ENCODE measurements at places on chromosomes 4 and X.

DNA sequence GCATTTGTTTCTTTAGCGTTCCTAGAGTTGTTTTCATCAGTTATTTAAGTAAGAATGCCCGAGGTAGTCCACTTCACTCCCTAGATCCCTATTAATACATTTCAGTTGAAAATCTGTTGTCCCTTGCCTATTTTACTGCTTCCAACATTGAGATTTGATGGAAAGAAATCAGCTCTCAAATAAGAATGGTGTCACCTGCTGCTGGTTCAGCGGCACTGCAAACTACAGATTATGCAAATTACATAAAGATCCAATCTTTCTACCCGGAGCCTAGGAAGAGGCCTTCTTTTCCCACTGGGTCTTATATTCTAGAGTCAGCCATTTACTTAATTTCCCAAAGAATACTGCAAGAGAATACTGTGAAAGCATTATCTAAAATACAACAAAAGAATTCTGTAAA is 597.6 kb upstream of the MAGEB2 start:
- DNase-seq: no peak

GRCh38 chrX:153551135-153551534 is 33.7 kb downstream of the ATP2B3 start:
- DNase-seq: no peak

DNA sequence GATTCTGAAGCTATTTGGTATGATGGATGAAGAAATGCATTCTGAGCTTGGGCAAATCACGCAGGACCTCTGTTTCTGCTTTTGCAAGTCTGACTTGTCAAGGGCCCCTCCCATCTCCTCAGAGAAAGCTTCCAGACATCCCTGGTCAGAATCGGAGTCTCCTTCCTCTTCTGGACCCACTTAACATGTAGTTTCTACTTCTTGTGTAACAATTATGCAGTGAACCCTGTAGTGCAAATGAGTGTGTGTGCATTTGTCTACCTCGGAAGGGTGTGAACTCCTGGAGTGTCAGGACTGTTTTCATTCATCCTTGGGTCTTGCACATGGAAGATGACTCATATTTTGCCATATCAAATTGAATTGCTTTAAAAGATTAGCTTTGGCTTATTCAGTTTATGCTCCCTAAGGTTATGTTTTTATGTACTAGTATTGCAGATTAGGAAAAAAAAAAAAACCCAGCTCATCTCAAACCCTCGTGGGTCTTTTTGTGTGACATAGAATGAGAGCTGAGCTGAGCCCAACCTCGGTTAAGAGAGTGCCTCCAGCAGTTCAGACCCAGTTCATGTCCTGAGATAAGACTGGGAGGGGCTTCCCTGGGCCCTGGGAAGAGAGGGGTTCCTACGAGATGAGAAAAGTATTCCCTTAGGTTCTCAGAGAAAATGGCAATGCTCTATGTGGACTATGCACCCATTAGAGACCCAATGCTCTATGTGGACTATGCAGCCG is 61.1 kb upstream of the RPL34 start:
- no peak for DNase-seq

GRCh38 chr4:75598390-75598789 is 31.9 kb downstream of the CDKL2 start:
- no peak for DNase-seq

GRCh38 chr4:105166066-105166465 is 19.4 kb downstream of the TET2 start:
- no peak for DNase-seq

GRCh38 chr4:38672074-38672396 is 8.0 kb downstream of the KLF3 start:
- no peak for DNase-seq

GRCh38 chr4:3518941-3519340 is 13.3 kb downstream of the LRPAP1 start:
- DNase-seq: no peak

- no peak for DNase-seq
Measured at GRCh38 chrX:68947882-68948605, 119.2 kb downstream of the EFNB1 start.

GRCh38 chrX:12891915-12892506 is 14.4 kb upstream of the TLR8 start:
- DNase-seq: no peak

GRCh38 chr4:106266201-106266600 is 49.8 kb downstream of the TBCK start:
- DNase-seq: no peak

DNA sequence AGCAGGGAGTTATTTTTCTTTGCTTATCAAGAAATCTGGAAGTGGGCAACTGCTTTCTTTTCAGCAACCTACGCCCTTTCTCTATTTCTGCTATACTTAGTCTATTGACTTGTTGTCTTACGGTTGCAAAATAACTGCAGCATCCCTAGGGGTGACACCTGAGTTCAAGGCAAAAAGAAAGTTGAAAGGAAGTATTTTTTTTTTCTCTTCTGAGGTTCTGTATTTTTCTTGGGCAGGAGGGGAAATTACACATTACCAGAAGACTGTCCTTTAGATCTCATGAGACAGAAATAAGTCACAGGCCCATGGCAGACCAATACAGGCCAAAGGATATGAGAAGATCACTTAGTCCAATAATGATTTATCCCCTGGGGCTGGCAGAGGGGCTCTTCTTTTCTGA is 204.7 kb upstream of the CASK start:
- DNase-seq: no peak
